Upper lobe of left lung (tissue), 6 donors: ENCODE measurements at places on chromosomes 3 and 15. TPM values are rescaled to one million over a fixed set of nuclear protein-coding genes. Genes with fewer than 3 reads are reported as not detected.

DNA sequence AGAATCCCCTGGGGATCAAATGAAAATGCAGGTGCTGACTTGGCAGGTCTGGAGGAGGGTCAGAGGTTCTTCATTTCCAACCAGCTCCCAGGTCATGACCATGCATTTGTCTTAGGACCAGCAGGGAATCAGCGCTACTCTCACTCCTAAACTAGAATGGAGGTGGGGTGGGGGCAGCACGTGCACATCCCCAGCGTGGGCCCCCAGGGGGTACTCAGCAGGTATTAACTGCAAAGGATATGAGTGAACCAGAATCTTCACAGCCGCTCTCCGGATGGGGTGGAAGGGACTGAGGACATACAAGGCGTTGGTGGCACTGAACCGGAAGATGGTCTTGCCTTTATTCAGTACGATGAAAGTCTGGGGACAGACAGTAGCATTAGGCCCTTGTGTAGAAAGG is 19.4 kb downstream of the SCN5A start:
- no peak for DNase-seq
- H3K27ac ChIP-seq: no peak overlapping the region
- H3K27me3 ChIP-seq: no peaks in the 10 kb centered on the region

DNA sequence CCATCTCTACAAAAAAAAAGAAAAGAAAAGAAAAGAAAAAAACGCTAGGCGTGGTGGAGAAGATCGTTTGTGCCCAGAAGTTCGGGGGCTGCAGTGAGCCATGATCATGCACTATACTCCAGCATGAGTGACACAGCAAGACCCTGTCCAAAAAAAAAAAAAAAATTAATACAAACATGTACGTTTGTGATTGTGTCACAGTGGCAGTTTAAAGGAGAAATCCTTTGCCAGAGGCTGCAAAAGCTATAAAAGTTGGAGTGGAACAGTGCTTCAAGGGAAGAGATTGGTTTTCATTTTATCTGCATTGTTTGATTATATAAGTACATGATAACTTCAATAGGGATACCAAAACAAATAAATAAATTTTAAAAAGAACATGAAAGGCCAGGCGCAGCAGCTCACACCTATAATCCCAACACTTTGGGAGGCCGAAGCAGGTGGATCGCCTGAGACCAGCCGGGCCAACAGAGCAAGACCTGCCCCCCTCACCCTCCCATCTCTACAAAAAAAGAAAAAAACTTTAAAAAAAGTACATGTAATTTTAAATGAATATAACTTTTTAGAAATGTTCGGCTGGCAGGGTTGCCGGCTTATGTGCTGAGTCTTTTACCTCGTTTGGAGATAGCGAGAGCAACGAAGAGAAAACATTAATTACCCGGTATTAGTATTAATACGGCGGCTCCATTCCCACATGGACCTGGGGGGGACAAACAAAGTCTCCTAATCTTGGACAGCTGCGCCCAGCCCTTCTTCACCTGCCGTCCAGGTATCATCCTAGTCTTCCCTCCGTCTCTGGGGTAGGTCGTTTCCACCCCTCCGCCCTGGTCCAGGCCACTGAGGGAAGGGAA is 573 bp upstream of the DIS3L start:
- H3K4me1 ChIP-seq: peaks cover 19% of the 10 kb centered on the region
- no peaks in the 10 kb centered on the region for H3K27me3 ChIP-seq
- peak overlapping the region; percentile 89 for H3K27ac ChIP-seq
- H3K36me3 ChIP-seq: no peaks in the 10 kb centered on the region

- H3K36me3 ChIP-seq: no peaks in the 10 kb centered on the region
- H3K4me1 ChIP-seq: peaks cover 82% of the 10 kb centered on the region
- no peaks in the 10 kb centered on the region for H3K27me3 ChIP-seq
- peak; percentile 94 for DNase-seq
Observed at GRCh38 chr3:69085833-69086722, 1.3 kb downstream of the ARL6IP5 start.

DNA sequence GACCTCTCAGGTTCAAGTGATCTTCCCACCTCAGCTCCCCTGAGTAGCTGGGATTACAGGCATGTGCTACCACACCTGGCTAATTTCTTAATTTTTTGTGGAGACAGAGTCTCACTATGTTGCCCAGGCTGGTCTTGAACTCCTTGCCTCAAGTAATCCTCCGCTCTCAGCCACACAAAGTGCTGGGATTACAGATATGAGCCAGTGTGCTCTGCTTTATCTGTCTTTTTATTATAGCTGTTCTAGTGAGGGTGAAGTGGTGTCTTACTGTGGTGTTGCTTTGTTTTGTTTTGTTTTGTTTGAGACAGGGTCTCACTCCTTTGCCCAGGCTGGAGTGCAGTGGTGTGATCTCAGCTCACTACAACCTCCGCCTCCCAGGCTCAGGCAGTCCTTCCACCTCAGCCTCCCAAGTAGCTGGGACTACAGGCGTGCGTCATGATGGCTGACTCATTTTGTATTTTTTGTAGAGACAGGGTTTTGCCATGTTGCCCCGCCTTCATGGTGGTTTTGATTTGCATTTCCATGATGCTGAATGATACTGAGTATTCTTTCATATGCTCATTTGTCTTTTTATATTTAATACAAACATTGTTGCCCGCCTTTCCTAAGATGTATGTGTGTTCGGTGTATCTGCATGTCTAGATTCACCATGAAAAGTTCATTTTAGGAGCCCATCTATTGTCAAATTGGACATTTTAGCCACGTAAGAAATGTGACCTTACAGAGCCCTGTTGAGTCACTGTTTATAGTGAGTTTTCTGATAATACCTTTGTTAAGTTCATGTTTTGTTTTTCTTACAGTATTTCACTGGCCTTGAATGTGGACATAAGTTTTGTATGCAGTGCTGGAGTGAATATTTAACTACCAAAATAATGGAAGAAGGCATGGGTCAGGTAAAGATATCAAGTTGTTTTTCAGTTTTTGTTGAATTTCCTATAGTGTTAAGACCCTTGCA is 80.6 kb downstream of the ARIH1 start:
- no peak overlapping the region for H3K4me3 ChIP-seq
- H3K27ac ChIP-seq: no peak overlapping the region
- DNase-seq: no peak
- H3K4me1 ChIP-seq: no peaks in the 10 kb centered on the region
- no peaks in the 10 kb centered on the region for H3K27me3 ChIP-seq

DNA sequence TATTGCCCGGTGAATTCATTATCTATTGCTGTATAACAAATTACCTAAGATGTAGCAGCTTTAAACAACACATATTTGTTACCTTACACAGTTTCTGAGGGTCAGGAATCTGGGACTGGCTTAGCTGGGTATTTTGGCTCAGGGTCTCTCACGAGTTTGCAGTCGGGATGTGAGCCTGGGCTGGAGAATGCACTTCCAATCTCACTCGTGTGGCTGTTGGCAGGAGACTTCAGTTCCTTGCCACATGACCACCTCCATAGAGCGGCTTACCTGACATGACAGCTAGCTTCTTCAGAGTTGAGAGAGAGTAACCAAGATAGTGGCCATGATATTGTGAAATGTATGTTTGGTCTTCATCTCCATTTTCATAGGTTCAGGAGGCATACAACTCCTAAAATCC is 18.4 kb upstream of the MITF start:
- H3K4me3 ChIP-seq: no peak overlapping the region
- no peaks in the 10 kb centered on the region for H3K36me3 ChIP-seq
- no peaks in the 10 kb centered on the region for H3K4me1 ChIP-seq
- no peaks in the 10 kb centered on the region for H3K27me3 ChIP-seq
- DNase-seq: no peak
- no peak overlapping the region for H3K27ac ChIP-seq

DNA sequence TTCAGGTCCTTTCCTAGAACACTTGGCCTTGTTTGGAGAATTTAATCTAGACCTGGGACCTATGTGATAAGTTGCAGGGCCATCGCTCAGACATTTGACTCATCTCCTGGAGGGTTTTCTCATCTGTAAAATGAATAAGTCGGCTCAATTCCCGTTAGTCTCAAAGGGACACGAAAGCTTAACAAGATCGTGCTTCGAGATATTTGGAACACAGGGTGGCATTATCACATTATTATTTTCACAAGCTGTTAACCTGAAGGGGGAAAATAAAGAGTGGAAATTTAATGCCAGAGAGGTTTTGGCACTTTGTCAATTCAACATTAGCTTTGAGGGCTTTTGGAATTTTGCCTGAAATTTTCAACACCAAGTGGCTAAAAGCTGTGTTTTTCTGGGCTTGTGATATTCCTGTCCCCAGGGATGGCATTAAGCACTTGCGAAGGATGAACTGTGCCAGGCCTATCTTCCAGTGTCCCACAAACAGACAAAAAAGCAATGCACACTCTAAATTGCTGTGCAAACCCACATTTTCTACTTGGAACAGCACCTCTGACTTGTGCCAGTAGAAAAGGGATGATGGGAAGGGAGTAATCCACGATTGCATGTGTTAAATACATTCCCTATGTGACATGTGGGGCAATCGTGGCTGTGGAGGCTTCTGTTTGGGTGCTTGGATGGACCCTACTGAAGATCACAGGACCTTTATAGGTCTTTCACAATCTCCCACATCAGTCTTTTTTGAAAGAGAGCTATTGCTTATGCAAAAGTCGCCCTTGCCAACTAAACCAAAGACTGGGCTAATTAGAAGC is 478.7 kb downstream of the MFSD1 start:
- H3K27me3 ChIP-seq: no peaks in the 10 kb centered on the region
- H3K36me3 ChIP-seq: no peaks in the 10 kb centered on the region
- no peak overlapping the region for H3K4me3 ChIP-seq
- no peak for DNase-seq
- no peaks in the 10 kb centered on the region for H3K4me1 ChIP-seq

DNA sequence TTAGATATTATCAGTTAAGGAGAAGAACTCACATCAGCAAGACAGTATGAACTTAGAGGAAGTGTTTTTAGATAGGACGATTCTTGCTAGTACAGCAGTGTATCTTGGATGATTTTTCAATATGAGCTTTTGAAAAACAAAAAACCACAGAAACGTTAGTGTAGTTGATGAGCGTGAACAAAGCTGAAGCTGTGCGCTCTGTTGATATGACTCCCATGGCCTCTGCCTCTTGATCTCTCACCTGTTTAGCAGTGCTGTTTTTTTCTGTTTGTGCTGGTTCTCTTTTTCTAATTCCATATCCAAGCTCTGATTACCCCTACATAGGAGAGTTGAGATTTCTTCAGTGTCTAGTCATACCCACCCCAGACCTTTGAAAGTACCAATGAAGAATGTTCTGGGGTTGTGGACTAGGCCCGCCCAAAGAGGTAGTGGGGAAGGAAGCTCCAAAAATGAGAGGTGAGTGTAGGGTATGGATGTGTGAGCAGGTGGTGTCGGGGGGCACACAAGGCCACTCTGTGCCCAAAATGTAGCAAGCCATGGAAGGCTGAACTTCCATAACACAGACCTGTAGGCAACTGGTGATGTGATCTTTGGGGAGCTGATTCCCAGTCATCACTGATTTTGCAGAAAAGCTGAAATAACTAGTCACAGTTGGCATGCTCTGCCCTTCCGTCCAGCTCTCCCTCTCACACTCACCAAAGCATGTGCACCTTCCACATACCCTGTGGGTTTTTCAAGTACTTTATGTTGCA is 20.0 kb upstream of the CMTM7 start:
- H3K36me3 ChIP-seq: peaks cover 28% of the 10 kb centered on the region
- no peak for DNase-seq
- no peak overlapping the region for H3K4me3 ChIP-seq

- H3K4me3 ChIP-seq: no peak overlapping the region
- no peaks in the 10 kb centered on the region for H3K4me1 ChIP-seq
- H3K27ac ChIP-seq: no peak overlapping the region
Observed at GRCh38 chr3:60839246-60839645, 412.0 kb downstream of the FHIT start.

DNA sequence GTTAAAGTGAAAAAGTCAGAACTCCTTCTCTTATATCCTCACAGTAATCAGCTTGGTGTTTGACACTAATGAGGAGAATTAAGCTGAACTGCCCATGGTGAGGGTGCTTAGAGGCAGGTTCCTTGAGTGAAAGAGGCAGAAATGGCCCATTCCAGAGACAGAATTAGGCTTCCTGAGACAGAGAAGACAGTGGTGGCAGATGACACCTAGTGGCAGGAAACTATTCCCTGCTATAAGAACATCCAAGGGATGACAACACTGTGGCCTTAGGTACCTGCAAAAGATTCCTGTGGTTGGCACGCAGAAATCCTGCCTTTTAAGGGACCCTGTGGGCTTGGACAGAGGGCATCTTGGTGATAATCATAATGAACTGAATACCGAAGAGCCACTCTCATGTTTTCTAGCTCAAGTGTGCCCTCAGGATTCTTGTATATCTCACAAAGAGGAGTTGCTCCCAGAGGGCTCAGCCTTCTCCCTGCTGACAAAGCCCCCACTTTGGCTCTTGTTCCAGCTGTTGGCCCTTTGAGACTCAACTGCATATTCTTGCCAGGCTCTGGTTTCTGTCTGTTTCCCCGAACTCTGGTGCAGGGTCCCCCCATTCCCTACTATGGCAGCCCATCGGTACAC is 56.0 kb downstream of the KBTBD12 start:
- H3K4me1 ChIP-seq: no peaks in the 10 kb centered on the region
- H3K27ac ChIP-seq: no peak overlapping the region
- no peaks in the 10 kb centered on the region for H3K27me3 ChIP-seq

- peak; percentile 86 for DNase-seq
- H3K36me3 ChIP-seq: no peaks in the 10 kb centered on the region
- H3K27ac ChIP-seq: peak within 1 kb of the TSS; percentile 84
- no peaks in the 10 kb centered on the region for H3K27me3 ChIP-seq
Observed at GRCh38 chr3:186930143-186930640, at the start of gene ST6GAL1. Gene ST6GAL1 (plus strand): TSS chr3:186930526. CDS start chr3:187042704, 112,178 bp downstream.

- no peaks in the 10 kb centered on the region for H3K27me3 ChIP-seq
- no peak overlapping the region for H3K4me3 ChIP-seq
- H3K27ac ChIP-seq: no peak overlapping the region
- H3K36me3 ChIP-seq: no peaks in the 10 kb centered on the region
Observed at GRCh38 chr3:123759311-123759710, 124.8 kb downstream of the MYLK start.

- peak overlapping the region; percentile 91 for H3K27ac ChIP-seq
- peaks cover 23% of the 10 kb centered on the region for H3K36me3 ChIP-seq
- H3K4me1 ChIP-seq: peaks cover 78% of the 10 kb centered on the region
- DNase-seq: peak; percentile 56
- peak overlapping the region; percentile 32 for H3K4me3 ChIP-seq
- H3K27me3 ChIP-seq: no peaks in the 10 kb centered on the region
Observed at GRCh38 chr3:141412936-141413354, 44.6 kb downstream of the ZBTB38 start.

GRCh38 chr3:55688154-55688553 is 201.0 kb upstream of the WNT5A start:
- no peak overlapping the region for H3K27ac ChIP-seq
- no peaks in the 10 kb centered on the region for H3K27me3 ChIP-seq
- DNase-seq: no peak

- H3K27ac ChIP-seq: no peak overlapping the region
- DNase-seq: no peak
- no peaks in the 10 kb centered on the region for H3K27me3 ChIP-seq
- no peak overlapping the region for H3K4me3 ChIP-seq
- H3K4me1 ChIP-seq: peaks cover 5% of the 10 kb centered on the region
Observed at GRCh38 chr3:37811625-37812498, 49.8 kb upstream of the CTDSPL start.

The CAND2 gene
- 2.6 TPM for total RNA-seq

The C3orf85 gene
- total RNA-seq: not detected

The VWA5B2 gene
- 0.17 TPM for total RNA-seq

The CLK3 gene
- total RNA-seq: 78.0 TPM

The ITGA11 gene
- 1.1 TPM for total RNA-seq

The SEMA4B gene
- total RNA-seq: 58.4 TPM

The SNX22 gene
- 41.6 TPM for total RNA-seq

The GADL1 gene
- 0.07 TPM for total RNA-seq

The CD86 gene
- 10.6 TPM for total RNA-seq

The KNG1 gene
- 0.46 TPM for total RNA-seq

The ITIH3 gene
- total RNA-seq: 9.9 TPM

The LRRC58 gene
- total RNA-seq: 33.5 TPM

The ROBO2 gene
- total RNA-seq: 12.0 TPM

The BFSP2 gene
- total RNA-seq: not detected
